ENCODE measurements at places on chromosomes 1 and 21.

GRCh38 chr1:160127865-160128523, 12.4 kb downstream of the ATP1A2 start:
- DNase-seq = no peak

DNA sequence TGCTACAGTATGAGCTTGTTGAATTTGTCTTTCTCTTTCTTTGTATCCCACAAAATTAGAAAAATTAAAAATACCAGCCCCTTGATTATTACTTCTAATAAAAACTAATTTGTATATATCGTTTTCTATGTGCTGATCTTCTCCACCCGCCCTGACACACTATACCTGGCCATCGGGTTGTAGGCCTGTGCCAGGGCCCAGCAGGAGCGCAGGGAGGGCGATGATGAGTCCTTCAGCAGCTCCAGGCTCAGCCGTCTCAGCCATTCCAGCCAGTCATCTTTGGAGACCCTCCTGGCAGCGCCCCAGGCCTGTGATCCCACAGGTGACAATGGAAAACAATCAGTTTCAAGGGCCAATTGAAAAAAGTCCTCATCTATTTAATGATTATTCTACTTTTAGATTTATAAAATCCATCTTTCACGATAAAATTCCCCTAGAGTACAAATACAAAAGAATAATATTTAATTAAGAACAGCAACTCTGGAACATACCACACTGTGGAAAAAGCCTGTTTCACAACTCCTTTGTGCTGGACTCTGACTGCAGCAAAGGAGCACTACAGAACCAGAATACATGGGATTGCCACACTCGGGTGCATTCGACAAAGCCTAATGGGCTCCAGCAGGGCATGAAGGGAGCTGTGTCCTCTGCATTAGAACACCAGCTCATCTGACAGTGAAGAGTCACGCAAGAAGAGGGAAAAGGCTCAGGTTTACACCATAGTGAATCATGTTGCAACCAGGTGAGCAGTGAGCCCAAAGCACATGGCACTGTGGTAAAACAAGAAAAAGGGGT, 15.4 kb downstream of the ANGPTL7 start:
- DNase-seq = no peak

- DNase-seq = no peak
Measured at GRCh38 chr1:157653494-157653873, 47.1 kb downstream of the FCRL3 start.

- no peak for DNase-seq
Measured at GRCh38 chr1:21296509-21297354, 6.5 kb upstream of the ECE1 start.

DNA sequence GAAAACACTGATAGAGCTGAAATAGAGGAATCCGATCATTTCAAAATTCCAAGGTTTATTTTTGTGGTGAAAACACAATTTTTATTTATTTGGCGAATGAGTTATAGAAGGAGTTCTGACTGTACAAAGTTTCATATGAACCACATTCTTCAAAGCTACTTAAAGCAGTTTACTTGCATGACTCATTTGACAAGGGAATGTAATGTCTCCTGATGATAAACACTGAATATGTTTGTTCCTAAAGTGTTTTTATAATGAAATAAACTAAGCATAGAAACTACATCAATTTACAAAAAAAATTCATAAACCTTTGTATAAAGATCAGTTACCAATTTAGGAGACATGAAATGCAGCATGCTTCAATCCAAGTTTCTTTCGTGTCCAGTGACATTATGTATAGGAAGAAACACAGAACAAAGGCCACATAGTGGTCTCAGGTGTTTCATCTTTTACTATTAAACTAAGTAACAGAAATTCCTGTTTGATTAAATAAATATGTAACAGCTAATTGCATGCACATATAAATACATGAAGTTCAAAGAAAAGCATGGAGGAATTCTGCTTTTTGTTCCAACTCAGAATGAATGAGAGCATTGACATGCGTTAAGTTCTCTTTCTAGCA, 2.5 kb downstream of the PRKACB start:
- DNase-seq = no peak
